ENCODE measurements at places on chromosomes 5 and 9. TPM values are rescaled to one million over a fixed set of nuclear protein-coding genes. Genes with fewer than 3 reads are reported as not detected.

GRCh38 chr9:87527211-87527916 lies 29.7 kb downstream of the DAPK1 start:
- H3K4me3 ChIP-seq: no peak overlapping the region
- H3K27ac ChIP-seq: no peak overlapping the region
- H3K36me3 ChIP-seq: no peaks in the 10 kb centered on the region
- H3K4me1 ChIP-seq: no peaks in the 10 kb centered on the region
- H3K27me3 ChIP-seq: no peaks in the 10 kb centered on the region
- no peak for DNase-seq

DNA sequence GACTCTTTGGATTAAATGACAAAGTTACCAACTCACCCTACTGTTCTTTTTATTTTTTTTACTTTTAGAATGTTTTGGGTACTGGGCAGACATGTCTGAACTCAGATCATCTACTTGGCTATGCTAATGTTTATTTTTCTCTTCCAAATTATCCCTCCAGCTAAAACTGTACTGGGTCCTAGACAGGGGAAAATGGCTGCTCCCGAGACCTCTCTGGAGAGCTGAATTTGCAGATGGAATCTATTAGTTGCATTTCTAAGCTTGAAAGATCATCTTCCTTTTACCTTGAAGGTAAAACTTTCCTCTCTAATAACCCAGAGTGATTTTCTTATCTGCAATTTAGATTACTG lies 197.5 kb upstream of the SEMA6A start:
- H3K27ac ChIP-seq: no peak overlapping the region
- no peak overlapping the region for H3K4me3 ChIP-seq
- H3K4me1 ChIP-seq: no peaks in the 10 kb centered on the region
- no peaks in the 10 kb centered on the region for H3K27me3 ChIP-seq
- H3K36me3 ChIP-seq: no peaks in the 10 kb centered on the region

GRCh38 chr5:79193643-79194042 lies 42.3 kb upstream of the JMY start:
- H3K36me3 ChIP-seq: no peaks in the 10 kb centered on the region
- DNase-seq: no peak
- H3K27ac ChIP-seq: no peak overlapping the region
- no peaks in the 10 kb centered on the region for H3K27me3 ChIP-seq
- no peaks in the 10 kb centered on the region for H3K4me1 ChIP-seq

GRCh38 chr9:109799141-109799540 lies 19.1 kb downstream of the PALM2AKAP2 start:
- DNase-seq: no peak
- H3K4me3 ChIP-seq: no peak overlapping the region

GRCh38 chr5:69493396-69494133 lies 975 bp downstream of the OCLN start:
- peaks cover 27% of the 10 kb centered on the region for H3K27me3 ChIP-seq
- peaks cover 20% of the 10 kb centered on the region for H3K4me1 ChIP-seq
- DNase-seq: peak; percentile 22
- H3K4me3 ChIP-seq: peak overlapping the region; percentile 55
- no peak overlapping the region for H3K27ac ChIP-seq

DNA sequence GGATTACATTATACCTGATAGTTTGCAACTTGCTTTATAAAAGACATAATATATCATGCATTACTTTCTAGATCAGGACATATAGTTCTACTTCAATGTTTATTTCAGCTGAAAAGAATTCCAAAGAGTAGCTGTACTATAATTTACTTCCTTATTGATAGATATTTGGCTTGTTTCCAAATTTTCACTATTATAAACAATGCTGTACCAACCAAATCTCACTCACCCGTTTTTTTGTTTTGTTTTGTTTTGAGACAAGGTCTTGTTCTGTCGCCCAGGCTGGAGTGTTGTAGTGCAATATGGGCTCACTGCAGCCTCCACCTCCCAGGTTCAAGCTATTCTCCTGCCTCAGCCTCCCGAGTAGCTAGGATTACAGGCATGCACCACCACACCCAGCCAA lies 132.7 kb downstream of the GNAQ start:
- no peak for DNase-seq
- H3K36me3 ChIP-seq: no peaks in the 10 kb centered on the region
- no peaks in the 10 kb centered on the region for H3K27me3 ChIP-seq
- no peaks in the 10 kb centered on the region for H3K4me1 ChIP-seq
- no peak overlapping the region for H3K27ac ChIP-seq
- no peak overlapping the region for H3K4me3 ChIP-seq

- peaks cover 15% of the 10 kb centered on the region for H3K27me3 ChIP-seq
- H3K27ac ChIP-seq: peak overlapping the region; percentile 88
- DNase-seq: no peak
- peak overlapping the region; percentile 95 for H3K4me3 ChIP-seq
Observed at GRCh38 chr5:90528601-90529193, 687 bp downstream of the LYSMD3 start.

- no peaks in the 10 kb centered on the region for H3K4me1 ChIP-seq
- H3K36me3 ChIP-seq: no peaks in the 10 kb centered on the region
- DNase-seq: no peak
- no peaks in the 10 kb centered on the region for H3K27me3 ChIP-seq
- H3K4me3 ChIP-seq: no peak overlapping the region
Observed at GRCh38 chr5:4373051-4373820, 766.9 kb upstream of the ADAMTS16 start.

- H3K27ac ChIP-seq: no peak overlapping the region
- H3K27me3 ChIP-seq: no peaks in the 10 kb centered on the region
- no peak overlapping the region for H3K4me3 ChIP-seq
- H3K4me1 ChIP-seq: no peaks in the 10 kb centered on the region
Observed at GRCh38 chr9:23322392-23322791, 503.6 kb downstream of the ELAVL2 start.

- no peaks in the 10 kb centered on the region for H3K27me3 ChIP-seq
Observed at GRCh38 chr5:54529565-54529964, 12.0 kb downstream of the SNX18 start.

- H3K36me3 ChIP-seq: no peaks in the 10 kb centered on the region
- H3K4me3 ChIP-seq: no peak overlapping the region
- no peaks in the 10 kb centered on the region for H3K27me3 ChIP-seq
- peaks cover 4% of the 10 kb centered on the region for H3K4me1 ChIP-seq
- DNase-seq: no peak
- no peak overlapping the region for H3K27ac ChIP-seq
Observed at GRCh38 chr9:38003230-38003629, 65.8 kb downstream of the SHB start.

- no peak for DNase-seq
- no peak overlapping the region for H3K4me3 ChIP-seq
- H3K27ac ChIP-seq: no peak overlapping the region
- H3K36me3 ChIP-seq: no peaks in the 10 kb centered on the region
- H3K4me1 ChIP-seq: no peaks in the 10 kb centered on the region
- H3K27me3 ChIP-seq: no peaks in the 10 kb centered on the region
Observed at GRCh38 chr9:114300153-114300845, 22.6 kb upstream of the ORM1 start.

- no peak overlapping the region for H3K4me3 ChIP-seq
- H3K27me3 ChIP-seq: no peaks in the 10 kb centered on the region
- H3K27ac ChIP-seq: no peak overlapping the region
- H3K4me1 ChIP-seq: no peaks in the 10 kb centered on the region
- no peaks in the 10 kb centered on the region for H3K36me3 ChIP-seq
Observed at GRCh38 chr5:10138395-10139057, 111.2 kb downstream of the ATPSCKMT start.

GRCh38 chr5:9046756-9047481 lies 499.0 kb downstream of the SEMA5A start:
- no peaks in the 10 kb centered on the region for H3K27me3 ChIP-seq
- no peak overlapping the region for H3K4me3 ChIP-seq
- no peaks in the 10 kb centered on the region for H3K4me1 ChIP-seq
- DNase-seq: no peak
- H3K36me3 ChIP-seq: no peaks in the 10 kb centered on the region
- H3K27ac ChIP-seq: no peak overlapping the region

DNA sequence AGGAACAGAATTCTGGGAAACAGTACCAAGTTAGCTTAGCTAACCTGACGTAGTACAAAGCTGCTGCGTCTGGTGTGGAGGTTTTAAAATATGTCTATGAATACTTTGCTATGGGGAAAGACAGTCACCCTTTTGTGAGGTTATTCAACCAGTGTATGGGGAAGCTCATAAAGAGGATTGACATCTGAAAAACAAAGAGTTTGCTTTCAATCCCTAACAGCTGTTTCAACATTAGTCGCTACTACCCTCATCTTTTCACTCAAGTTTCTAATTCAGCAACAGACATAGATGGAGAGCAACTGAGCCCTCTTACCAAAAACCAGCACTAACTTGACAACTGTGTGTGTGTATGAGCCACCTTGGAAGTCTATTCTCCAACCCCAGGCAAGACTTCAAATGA lies 7.8 kb upstream of the MSANTD3 start:
- no peaks in the 10 kb centered on the region for H3K36me3 ChIP-seq
- H3K27ac ChIP-seq: no peak overlapping the region
- H3K4me3 ChIP-seq: no peak overlapping the region
- no peaks in the 10 kb centered on the region for H3K4me1 ChIP-seq

GRCh38 chr9:73079326-73079725 lies 72.3 kb upstream of the ANXA1 start:
- H3K4me1 ChIP-seq: no peaks in the 10 kb centered on the region
- H3K27ac ChIP-seq: no peak overlapping the region
- no peaks in the 10 kb centered on the region for H3K36me3 ChIP-seq
- no peak for DNase-seq
- no peaks in the 10 kb centered on the region for H3K27me3 ChIP-seq

The RALGPS1 gene
- 48.6 TPM for total RNA-seq

The GRXCR2 gene
- not detected for total RNA-seq

The VLDLR gene
- total RNA-seq: 0.10 TPM

The SPINK1 gene
- not detected for total RNA-seq

The TLE1 gene
- 33.5 TPM for total RNA-seq

The FOXD4L4 gene
- total RNA-seq: 0.90 TPM

The FOXD4L6 gene
- total RNA-seq: not detected

The PCDH12 gene
- not detected for total RNA-seq

The ANXA1 gene
- 0.53 TPM for total RNA-seq

Measured in B cell (primary cell).